Activated T-helper 1 cell treated with anti-CD3 and anti-CD28 coated beads, Interleukin-12 subunit alpha, Interleukin-12 subunit beta, Interleukin-2, Interleukin-4 antibody, amounts not matched to agents 30 ng/mL and 10 ng/mL and 1 ng/mL, durations not matched to agents 14 hours and 24 hours and 36 hours (primary cell): ENCODE measurements at places on chromosomes 7 and 10.
A peak's percentile ranks its signal among the peaks of the same experiment; 100 is the strongest.

DNA sequence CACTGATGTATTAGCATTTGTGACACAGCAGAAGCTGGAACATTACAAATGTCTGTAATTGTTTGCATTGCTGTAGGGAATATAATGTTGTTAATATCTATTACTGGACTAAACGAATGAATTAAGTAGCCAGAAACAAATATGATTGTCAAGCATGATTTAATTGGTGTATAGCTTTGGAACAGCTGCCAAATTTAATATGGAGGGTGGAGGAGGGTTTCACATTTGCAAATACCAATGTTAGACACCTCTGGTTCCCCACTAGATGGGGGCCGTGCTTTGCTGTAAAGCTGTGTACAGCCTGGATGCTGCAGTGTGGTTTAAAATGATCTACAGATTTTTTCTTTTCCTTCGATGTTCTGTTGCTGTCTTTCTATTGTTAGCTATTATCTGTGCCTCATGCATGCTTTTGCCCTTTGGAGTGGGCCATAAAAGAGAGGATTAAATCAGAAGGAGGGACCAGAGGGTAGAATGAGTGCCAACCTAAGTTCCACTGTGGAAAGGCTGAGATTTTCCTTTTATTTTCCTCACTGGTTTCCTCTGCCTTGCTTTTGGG, 23.1 kb downstream of the DNAJB9 start:
- DNase-seq = no peak

GRCh38 chr7:45066409-45066808, 22.4 kb downstream of the NACAD start:
- DNase-seq = no peak

DNA sequence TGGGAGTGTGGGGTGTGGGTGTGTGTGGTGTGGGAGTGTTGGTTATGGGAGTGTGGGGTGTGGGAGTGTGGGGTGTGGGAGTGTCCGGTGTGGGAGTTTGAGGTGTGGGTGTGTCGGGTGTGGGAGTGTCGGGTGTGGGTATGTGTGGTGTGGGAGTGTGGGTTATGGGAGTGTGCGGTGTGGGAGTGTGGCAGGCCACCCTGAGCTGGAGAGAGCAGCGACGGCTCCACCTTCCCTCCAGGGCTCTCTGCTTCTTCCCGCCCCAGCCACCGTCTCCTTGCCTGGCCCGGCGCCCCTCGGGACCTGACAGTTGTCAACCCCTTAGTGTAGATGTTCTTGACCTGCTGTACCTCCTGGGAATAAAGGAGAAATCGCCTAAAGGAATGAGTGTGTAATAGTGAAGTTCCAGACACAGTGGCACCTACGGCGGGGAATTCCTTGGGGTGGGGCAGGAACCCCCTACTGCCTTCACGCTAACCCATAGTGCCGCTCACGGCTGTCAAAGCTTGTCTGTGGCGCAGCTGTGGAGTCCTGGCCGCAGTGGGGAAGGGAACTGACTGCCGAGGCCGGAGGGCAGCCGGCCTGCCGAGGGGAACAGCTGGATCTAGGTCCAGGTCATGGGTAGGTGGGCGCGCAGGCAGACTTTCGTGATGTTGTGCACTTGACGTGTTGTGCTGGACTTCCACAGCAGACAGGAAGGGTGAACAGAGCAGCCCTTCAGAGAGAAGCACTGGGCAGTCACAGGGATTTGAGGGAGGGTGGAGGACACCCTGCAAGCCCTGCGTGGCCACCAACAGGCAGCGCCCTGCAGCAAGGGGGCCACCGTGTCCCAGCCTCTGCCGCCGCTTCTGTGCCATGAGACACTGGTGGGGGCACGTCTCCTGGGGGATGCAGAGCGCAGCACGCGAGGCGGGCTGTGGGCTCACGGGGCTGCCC, 49.0 kb upstream of the EN2 start:
- DNase-seq = no peak

DNA sequence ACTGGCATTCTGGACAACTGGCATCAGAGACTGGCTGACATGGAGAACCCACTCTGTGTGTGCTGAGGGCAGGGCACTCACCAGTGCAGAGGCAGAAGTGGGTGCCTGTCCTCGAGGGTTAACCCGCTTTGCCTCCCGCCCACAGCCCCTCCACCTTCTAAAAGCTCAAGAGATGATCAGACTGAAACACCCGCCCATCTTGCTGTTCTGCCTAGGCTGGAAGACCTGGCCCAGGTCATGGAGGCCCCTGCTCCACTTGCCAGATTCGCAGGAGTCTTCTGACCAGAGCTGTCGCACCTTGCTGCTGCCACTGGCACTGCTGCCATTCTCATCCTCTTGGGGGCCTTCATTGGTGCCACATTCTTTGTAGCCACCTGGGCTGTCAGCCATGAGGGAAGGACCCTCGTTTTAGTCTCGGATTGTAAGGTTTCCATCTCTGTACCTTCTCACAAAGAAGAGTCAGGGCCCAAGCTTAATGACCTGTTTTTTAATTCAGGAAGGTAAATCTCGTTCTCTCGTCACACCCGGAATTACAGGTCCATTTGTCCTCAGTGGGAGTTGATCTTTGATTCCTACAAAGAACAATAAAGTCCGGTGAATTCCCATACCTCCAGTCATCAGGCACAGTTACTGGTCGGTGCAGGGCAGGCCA, 1.9 kb downstream of the CYREN start:
- no peak for DNase-seq

DNA sequence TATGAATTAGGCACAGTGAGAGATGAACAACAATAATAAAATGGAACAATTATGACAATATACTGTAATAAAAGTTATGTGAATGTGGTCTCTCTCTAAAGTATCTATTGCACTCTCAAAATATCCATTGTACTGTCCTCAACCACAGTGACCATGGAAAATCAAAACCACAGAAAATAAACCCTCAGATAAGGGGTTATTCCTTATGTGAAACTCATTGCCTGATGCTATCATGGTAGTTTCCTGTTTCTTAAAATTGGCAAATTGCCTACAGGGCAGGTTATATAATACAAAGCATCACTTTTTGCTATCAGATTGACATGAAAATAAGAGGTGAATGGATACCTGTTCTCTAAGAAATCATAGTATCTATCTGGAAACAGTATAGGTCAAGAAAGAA, 3.8 kb downstream of the MCM10 start:
- DNase-seq = no peak

- DNase-seq = peak; percentile 5
Measured at GRCh38 chr7:132049462-132050304, 493.3 kb upstream of the PODXL start.

DNA sequence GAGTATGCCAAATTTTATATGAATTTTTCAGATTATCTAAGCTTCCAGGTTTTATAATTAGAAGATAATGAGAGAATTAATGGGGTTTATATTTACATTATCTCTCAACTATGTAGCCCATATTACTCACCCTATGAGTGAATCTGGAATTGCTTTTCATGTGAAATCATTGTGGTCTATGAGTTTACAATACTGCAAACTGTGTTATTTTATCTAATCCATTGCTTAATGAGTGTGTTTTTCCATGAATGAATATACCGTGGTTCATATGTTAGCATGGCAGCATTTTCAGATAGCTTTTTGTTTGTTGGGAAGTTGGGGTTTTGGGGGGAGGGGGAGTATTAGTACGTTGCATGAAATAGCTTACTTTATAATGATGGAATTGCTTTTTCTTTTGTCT, 44.5 kb downstream of the FGFBP3 start:
- DNase-seq = no peak

DNA sequence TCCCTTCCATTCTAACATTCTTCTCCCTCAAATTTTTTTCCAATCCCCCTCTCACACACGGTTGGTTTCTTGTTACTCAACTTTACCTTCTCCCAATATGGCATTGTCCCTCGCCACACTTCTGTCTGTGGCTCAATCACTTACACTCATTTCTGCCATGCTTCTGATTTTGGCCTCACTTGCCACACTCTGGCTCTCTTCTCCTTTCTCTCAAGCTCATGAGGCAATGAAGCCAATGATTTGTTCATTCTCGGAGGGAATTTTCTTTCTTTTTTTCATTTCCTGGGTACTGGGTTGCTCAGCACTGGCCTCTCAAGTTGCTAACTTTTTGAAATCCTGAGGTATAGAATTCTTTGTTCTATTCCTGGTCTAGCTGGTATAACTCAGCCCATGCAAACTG, 4.0 kb upstream of the MYOZ1 start:
- DNase-seq = no peak

GRCh38 chr10:1643161-1643907, 94.0 kb downstream of the ADARB2 start:
- peak; percentile 34 for DNase-seq

DNA sequence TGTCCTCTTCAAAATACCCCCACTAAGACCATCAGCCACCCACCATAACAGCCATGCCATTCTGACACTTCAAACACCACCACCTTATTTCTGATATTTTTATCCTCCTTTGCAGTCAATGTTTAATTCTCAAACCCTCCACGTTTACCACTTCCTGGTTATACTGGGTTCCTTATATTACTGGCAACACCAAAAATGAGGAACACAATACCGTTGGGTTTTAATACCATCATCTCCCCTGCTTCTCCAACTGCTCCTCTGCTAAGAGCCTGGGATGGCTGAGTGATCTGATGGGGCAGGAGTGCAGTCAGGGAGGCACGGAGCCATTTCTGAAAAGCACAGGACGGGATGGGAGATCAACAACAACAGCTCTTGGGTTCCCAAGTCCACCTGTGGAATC, 140.5 kb downstream of the CHCHD3 start:
- no peak for DNase-seq

- no peak for DNase-seq
Measured at GRCh38 chr7:128833148-128833945, 3.1 kb downstream of the FLNC start.

- DNase-seq = no peak
Measured at GRCh38 chr7:26603631-26604030, 260.8 kb downstream of the SKAP2 start.

DNA sequence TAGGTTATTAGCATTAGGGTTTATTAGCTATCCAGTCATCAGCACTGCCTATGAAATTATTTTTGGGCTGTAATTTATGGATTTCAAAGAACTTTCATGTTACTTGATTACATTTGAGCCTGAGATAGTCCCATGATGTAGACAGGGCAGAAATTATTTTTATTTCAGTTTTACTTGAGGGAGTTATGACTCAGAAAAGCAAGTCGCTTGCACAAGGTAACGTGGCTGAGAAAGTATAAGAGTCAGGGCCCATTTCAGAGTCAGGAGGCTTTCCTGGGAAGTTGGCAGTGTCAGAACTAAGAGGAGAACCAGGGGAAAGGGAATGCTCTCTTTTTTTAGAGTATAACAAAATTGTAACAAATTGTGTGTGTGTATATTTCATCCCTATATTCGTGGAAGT, 16.5 kb downstream of the GATA3 start:
- DNase-seq = no peak

- DNase-seq = no peak
Measured at GRCh38 chr10:51447119-51447518, 252.3 kb downstream of the CSTF2T start.

- DNase-seq = no peak
Measured at GRCh38 chr7:32079510-32079909, 9.3 kb upstream of the PDE1C start.

DNA sequence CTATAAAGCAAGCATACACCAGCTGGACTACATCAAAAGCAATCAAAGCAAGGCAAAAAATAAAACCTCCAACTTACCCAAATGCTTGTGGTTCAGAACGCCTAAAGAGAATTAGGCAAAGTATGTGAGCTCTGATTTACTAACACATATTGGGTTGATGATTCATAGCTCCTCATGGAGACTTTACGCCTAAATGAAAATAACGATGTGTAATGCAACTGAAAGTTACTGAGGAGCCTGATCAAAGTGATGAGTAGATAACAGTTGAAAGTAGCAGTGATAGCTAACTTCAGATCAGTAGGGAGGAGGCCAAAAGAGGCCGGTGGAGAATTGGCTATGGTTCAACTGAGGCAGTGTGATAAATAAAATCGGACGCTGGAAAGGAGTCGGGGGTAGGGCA, 85.0 kb downstream of the MPP7 start:
- no peak for DNase-seq

DNA sequence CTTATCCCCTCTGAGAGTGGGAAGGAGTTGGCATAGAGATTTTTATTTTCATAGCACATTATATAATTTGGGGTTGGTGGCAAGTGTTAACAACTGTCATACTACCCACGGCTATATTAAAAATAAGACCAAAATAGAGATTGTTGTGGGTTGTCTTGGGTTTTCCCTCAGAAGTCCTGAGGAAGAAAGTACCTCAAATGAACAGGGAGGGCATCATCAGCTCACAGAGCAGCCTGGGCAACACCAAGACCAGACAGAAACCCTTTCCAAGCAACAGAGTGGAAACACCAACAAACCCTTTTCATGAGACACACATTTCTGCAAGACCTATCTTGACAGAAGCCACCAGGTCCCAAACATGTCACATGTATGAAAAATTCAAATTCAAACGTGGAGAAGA, 121.2 kb downstream of the GLI3 start:
- no peak for DNase-seq
